ENCODE measurements at places on chromosomes 6 and 20. TPM values are rescaled to one million over a fixed set of nuclear protein-coding genes. Genes with fewer than 3 reads are reported as not detected.

Gene RPS6KA2
- 120 TPM for total RNA-seq

Gene NDUFAF4
- total RNA-seq: 13.9 TPM

Gene GGTLC1
- not detected for total RNA-seq

Gene HS3ST5
- total RNA-seq: not detected

Gene PPP1R3G
- total RNA-seq: 0.39 TPM

Gene APMAP
- 134 TPM for total RNA-seq

Gene EYS
- total RNA-seq: not detected

Gene DNAH8
- 0.04 TPM for total RNA-seq

Gene SLC2A10
- total RNA-seq: 6.5 TPM

Gene NKX2-2
- not detected for total RNA-seq

Gene LKAAEAR1
- not detected for total RNA-seq

Gene ADGRF4
- total RNA-seq: not detected

Gene VSTM2L
- total RNA-seq: 0.20 TPM

Gene ABHD16B
- not detected for total RNA-seq

Gene OLIG3
- total RNA-seq: not detected

Gene NCOA5
- 15.9 TPM for total RNA-seq

Gene GSTA1
- total RNA-seq: not detected

Gene FRS3
- 1.2 TPM for total RNA-seq

Gene GDAP1L1
- not detected for total RNA-seq

Gene OR12D2
- not detected for total RNA-seq

Gene EBF4
- total RNA-seq: 1.8 TPM

Gene CD93
- 553 TPM for total RNA-seq

Gene KCNS1
- 0.20 TPM for total RNA-seq

Gene ULBP3
- 10.5 TPM for total RNA-seq

Gene MUCL3
- not detected for total RNA-seq

Gene CLPSL2
- not detected for total RNA-seq

Gene MATN4
- not detected for total RNA-seq

Gene RRAGD
- 0.95 TPM for total RNA-seq

Gene WFDC2
- not detected for total RNA-seq

Gene C20orf144
- 0.11 TPM for total RNA-seq

Gene CTAGE9
- not detected for total RNA-seq

Gene PTK6
- total RNA-seq: 0.13 TPM

Gene FNDC11
- total RNA-seq: 1.9 TPM

Gene CD40
- 12.7 TPM for total RNA-seq

Gene HLA-DOB
- total RNA-seq: 0.49 TPM

Gene SUMO4
- total RNA-seq: 1.3 TPM

Gene LMBRD1
- 11.9 TPM for total RNA-seq

Gene MLN
- not detected for total RNA-seq

Gene NKAPL
- total RNA-seq: 1.2 TPM

Gene BFSP1
- 2.9 TPM for total RNA-seq

Gene SCUBE3
- 0.53 TPM for total RNA-seq

Gene KIF25
- not detected for total RNA-seq

Gene ENTPD6
- total RNA-seq: 68.0 TPM
